Lung (tissue), 17 donors: ENCODE measurements at places on chromosomes 11 and 22. TPM values are rescaled to one million over a fixed set of nuclear protein-coding genes. Genes with fewer than 3 reads are reported as not detected.

Gene MOGAT2
- not detected for polyA plus RNA-seq

GRCh38 chr22:24699876-24700275 lies 74.6 kb downstream of the PIWIL3 start:
- peak; percentile 83 for DNase-seq

DNA sequence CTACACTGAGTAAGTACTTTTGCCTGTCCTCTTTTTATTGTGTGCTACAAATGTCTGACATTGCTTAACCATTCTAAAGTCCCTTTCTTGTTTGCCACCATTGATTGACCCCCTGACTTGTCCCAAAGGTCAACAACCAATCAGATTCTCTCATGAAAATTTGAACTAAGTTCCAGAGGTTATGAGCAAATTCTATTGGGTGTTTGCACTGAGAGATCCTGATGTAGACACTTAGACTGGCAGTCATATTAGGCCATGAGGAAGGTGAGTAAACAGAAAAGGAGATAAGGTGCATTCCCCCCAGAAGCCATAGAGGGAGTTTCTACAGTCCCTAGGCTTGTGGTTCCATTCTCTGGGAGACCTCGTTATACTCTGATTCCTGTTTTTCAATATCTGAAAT lies 101.3 kb upstream of the E2F8 start:
- DNase-seq: no peak

Gene HOATZ
- polyA plus RNA-seq: 23.6 TPM

- peak; percentile 48 for DNase-seq
Measured at GRCh38 chr11:128908391-128909246, 17.5 kb downstream of the KCNJ5 start.

DNA sequence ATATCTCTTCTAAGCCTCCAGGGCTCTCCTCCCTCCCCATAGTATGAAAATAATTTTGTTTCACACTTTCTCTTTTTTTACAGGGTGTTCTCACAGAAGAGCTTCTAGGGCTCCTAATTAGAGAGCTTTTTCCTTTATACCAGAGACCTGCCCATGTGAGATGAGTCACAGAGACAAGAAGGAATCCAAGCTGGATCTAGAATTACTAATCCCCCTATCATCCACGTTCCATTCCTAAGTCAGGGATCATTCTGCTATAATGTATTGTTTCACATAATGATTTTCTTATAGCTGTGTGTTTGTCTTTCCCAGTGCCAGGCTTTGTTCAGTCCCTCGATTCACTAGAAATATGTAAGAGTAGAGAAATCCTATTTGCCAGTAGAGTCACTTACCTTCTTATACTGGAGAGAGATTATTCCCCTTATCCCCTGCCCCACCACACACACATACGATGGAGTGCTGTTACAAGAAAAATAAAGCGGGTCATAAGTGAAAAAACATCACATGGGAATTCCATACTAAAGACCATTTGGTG lies 778.3 kb upstream of the LRRC4C start:
- no peak for DNase-seq

- no peak for DNase-seq
Measured at GRCh38 chr11:130512662-130513061, 64.2 kb downstream of the ADAMTS15 start.

DNA sequence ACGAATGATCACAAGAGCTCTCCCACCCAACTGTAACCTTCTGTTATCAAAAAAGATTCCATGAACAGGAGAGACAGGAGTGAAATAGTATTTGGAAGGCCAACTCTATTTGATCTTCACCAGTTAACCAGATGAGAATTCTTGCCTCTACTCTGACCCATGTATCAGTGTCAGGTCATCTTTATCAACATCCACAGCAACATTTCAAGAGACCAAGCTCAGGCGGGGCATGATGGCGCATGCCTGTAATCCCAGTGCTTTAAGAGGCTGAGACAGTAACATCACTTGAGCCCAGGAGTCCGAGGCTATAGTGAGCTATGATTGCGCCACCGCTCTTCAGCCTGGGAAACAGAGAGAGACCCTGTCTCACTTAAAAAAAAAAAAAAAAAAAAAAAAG lies 62.3 kb downstream of the GAB2 start:
- DNase-seq: no peak

Gene LIF
- 26.1 TPM for polyA plus RNA-seq

- DNase-seq: no peak
Measured at GRCh38 chr22:47165338-47166032, 403.0 kb downstream of the TBC1D22A start.

DNA sequence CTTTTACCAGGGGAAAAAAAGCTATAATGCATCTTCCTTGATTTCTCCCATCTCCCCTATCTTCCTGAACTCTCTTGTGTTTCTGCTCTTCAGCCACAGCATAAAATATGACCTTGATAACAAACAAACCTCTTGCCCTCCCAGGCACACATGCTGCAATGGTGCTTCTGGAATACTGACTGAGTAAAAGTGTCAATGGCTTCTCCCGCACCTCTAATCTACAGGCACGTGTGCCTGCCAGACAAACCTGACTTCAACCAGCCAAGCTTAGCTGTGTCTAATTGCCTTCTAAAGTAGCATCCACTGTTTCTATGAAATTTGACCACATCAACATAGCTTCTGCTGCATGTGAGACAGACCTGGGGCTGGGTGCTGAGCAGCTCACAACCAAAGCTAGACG lies 12.7 kb downstream of the OPCML start:
- DNase-seq: no peak

- peak; percentile 35 for DNase-seq
Measured at GRCh38 chr11:115990004-115990447, 485.8 kb upstream of the CADM1 start.

Gene CHRM1
- polyA plus RNA-seq: 1.3 TPM

- DNase-seq: peak; percentile 11
Measured at GRCh38 chr22:44444341-44445306, 53.4 kb downstream of the RTL6 start.

Gene SLC16A8
- polyA plus RNA-seq: 0.32 TPM

Gene GDPD4
- polyA plus RNA-seq: not detected

Gene OR52I1
- polyA plus RNA-seq: not detected

- no peak for DNase-seq
Measured at GRCh38 chr11:63985812-63986155, 454 bp upstream of the OTUB1 start.

DNA sequence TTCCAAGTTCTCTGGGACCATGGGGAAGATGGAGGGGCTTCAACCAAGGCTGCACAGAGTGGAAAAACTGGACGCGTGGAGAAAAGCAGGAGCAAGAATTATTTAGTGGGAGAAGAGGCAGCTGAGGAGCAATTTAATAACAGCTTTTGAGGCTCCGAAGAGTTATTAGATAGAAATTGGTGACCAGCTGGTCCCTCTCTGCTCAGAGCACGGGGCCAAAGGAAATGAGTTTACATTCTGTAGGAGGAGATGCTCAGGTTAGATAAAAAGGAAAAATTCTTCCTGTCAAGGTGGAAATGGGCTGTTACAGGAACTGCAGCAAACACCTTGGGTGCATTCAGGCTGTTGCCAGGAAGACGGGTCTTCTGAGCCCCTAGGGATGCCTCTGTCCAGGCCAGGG lies 47.0 kb upstream of the GALNT18 start:
- no peak for DNase-seq

Gene SLC15A3
- polyA plus RNA-seq: 91.6 TPM

DNA sequence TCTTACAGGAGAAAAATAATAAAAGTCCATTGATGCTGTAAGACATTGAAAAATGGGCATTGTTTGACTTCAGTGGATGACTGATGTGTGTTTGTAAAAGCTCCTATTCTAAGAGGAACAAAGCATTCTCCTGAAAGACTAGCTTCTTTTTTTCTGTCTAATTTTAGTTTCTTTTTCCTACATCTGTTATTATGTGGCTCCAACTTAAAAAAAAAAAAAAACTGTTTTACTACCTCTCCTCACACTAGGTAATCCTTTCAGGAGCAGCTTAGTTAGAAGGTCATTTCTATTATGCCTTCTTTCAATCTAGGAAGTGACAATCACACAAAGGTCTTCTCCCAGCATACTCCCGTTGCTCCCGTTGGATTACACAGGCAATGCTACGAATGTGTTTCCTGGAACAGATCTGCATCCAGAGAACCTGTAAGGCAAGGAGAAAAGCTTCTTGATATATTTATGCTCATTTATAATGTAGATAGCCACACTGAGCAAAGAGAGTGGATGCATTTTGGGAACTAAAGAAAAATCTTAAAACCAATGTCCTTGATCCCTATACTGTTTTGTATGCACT lies 595.1 kb upstream of the CCDC179 start:
- DNase-seq: no peak

- peak; percentile 74 for DNase-seq
Measured at GRCh38 chr11:35138943-35139721, at the start of gene CD44. TSS of gene CD44 (plus strand) at chr11:35139171. CDS start at chr11:35139304, 133 bp downstream.

Gene OR8D4
- polyA plus RNA-seq: not detected

Gene CCND1
- polyA plus RNA-seq: 32.1 TPM

GRCh38 chr11:131985846-131986301 lies 615.5 kb downstream of the NTM start:
- peak; percentile 86 for DNase-seq

- DNase-seq: no peak
Measured at GRCh38 chr11:706957-707816, 1.2 kb downstream of the EPS8L2 start.

GRCh38 chr11:20464518-20464917 lies 77.0 kb downstream of the PRMT3 start:
- peak; percentile 25 for DNase-seq

- DNase-seq: no peak
Measured at GRCh38 chr11:61551634-61552033, 29.2 kb downstream of the SYT7 start.

GRCh38 chr11:84089072-84090057 lies 803.2 kb upstream of the CCDC90B start:
- peak; percentile 44 for DNase-seq

Gene C22orf15
- 3.0 TPM for polyA plus RNA-seq

GRCh38 chr11:7545611-7546010 lies 31.8 kb downstream of the PPFIBP2 start:
- DNase-seq: no peak

GRCh38 chr11:72591785-72592502 lies 82.3 kb downstream of the PDE2A start:
- no peak for DNase-seq

Gene EHD1
- 42.1 TPM for polyA plus RNA-seq

- DNase-seq: no peak
Measured at GRCh38 chr11:27022659-27023251, 17.9 kb upstream of the BBOX1 start.

DNA sequence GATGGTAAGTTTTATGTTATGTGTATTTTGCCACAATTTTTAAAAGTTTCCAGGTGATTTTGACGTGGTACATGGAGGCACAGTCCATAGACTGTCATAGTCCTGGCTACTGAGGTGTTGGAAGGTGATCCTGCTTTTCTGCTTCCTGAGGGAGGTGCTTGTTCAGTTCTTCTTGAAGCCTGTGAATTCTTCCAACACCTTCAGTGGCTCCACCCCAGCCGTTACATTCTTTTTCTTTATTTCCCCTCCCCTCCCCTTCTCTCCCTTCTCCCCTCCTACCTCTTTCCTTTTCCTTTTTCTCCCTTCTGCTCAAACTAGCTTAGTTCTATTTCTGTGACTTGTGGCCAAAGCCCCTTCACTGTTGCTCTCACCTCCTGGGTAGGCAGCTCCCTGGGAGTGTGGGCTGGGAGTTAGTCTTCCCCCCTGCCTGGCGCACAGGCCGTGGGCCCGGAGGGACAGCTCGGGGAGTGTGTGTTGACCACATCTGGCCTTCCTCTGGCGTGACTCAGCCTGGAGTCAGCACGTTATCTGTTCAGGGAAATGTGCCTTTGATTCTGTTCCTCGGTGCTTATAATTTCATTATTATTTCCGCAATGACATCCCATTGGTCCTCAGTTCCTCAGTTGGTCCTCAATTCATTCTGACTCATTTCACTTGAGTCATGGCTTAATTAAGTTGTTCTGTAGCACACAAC lies 566.2 kb downstream of the TBC1D22A start:
- DNase-seq: no peak

DNA sequence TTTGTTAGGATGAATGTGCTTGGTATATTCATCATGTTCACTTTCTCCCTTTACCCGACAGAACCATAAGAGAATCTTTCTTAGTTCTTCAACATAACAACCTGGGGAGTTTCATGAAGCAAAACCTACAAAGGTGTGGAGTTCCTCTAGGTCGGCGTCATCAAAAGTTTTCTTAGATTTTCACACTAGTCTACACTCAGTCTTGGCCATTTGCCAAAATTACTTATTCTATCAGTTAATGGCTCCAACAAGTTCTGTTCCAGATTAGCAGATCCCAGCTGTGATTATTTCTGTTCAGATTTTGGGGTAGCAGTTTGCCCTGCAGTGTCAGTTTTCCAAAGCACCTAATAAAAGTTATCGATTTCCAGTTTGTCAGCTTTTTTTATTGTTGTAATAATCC lies 935.8 kb upstream of the RAG2 start:
- no peak for DNase-seq

Gene H19
- 56.6 TPM for polyA plus RNA-seq

Gene ANGPTL5
- 0.11 TPM for polyA plus RNA-seq

Gene FAM111A
- 14.9 TPM for polyA plus RNA-seq

DNA sequence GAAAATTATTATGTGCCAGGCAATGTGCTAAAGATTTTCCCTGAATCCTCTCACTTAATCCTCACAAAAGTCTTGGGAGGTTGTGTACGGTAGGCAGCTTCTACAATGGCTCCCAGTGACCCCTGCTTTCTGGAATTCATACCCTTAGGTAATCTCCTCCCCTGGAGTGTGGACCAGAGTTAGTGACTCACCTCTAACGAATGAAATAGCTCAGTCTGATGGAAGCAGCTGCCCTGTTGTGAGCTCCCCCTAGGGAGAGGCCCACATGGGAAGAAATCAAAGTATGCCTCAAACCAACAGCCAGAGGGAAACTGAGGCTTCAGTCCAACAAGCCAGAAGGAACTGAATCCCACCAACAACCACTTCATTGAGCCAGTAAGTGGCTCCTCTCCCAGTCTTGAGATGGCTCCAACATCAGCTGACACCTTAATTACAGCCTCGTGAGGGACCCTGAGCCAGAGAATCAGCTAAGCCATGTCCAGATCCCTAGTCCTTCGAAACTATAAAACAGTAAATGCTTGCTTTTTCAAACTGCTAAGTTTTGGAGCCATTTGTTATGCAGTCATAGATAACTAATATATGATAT lies 98.9 kb upstream of the ISX start:
- DNase-seq: no peak

DNA sequence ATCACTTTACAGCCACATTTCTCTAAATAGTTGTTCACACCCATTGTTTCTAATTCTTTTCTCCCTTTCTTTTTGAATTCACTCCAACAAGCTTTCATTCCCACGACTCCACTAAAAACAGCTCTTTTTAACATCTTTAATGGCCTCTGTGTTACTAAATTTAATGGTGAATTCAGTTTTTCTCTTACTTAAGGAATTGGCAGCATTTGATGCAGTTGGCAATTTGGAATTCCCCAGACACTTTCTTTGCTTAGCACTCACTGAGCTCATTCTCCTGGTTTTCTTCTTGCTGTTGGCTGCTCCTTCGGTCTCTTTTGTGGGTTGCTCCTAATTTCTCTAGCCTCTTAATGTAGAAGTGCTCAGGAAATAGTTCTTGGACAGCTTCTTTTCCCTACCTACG lies 40.5 kb upstream of the OR9Q1 start:
- DNase-seq: no peak
